ENCODE measurements at places on chromosomes 13 and 19. TPM values are rescaled to one million over a fixed set of nuclear protein-coding genes. Genes with fewer than 3 reads are reported as not detected.

DNA sequence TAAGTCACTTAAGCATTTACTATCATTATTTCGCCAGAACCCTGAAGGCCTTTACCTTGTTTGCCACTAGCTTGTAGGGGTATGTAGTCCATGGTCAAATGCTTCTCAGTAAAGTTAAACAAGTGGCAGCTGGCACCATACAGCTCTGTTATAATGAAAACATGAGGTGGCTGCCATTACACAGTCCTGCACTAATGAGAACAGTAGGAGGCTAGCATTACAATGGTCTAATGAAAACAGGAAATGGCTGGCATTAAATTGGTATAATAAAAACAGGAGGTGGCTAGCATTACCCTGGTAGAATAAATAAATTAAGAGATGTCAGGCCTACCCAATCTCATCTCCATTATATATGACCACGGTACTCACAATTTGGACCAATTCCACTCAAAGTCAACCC is 107.5 kb downstream of the PCDH17 start:
- no peak for DNase-seq

DNA sequence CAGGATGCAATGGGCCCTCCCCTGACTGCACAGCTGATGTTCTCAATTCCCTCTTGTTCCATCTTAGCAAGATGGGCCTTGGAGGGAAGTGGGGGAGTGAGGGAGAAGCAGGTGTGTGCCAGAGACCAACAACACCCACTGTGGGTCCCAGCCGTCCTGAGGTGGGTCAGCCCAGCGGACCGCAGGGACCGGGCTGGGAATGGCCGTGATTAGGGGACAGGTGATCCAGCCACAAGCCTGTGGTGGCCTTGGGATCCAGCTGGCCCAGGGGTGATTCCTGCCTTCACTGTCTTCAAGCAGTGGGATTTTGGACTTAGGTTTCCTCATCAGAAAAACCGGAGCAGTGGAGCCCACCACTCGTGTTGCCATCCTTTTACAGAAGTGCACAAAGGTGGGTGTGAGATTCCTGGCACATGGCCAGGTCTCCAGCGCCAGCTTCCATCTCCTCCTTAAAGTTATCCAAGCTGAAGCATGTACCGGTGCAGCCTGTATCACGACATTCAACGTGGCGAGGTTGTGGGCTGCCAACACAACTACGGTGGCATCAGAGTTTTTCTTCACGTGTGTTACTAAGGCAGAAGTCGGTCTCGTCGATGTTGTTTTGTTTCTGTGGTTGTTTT is 9.0 kb upstream of the ATP11A start:
- DNase-seq: no peak

Gene CYP4F8
- not detected for total RNA-seq

DNA sequence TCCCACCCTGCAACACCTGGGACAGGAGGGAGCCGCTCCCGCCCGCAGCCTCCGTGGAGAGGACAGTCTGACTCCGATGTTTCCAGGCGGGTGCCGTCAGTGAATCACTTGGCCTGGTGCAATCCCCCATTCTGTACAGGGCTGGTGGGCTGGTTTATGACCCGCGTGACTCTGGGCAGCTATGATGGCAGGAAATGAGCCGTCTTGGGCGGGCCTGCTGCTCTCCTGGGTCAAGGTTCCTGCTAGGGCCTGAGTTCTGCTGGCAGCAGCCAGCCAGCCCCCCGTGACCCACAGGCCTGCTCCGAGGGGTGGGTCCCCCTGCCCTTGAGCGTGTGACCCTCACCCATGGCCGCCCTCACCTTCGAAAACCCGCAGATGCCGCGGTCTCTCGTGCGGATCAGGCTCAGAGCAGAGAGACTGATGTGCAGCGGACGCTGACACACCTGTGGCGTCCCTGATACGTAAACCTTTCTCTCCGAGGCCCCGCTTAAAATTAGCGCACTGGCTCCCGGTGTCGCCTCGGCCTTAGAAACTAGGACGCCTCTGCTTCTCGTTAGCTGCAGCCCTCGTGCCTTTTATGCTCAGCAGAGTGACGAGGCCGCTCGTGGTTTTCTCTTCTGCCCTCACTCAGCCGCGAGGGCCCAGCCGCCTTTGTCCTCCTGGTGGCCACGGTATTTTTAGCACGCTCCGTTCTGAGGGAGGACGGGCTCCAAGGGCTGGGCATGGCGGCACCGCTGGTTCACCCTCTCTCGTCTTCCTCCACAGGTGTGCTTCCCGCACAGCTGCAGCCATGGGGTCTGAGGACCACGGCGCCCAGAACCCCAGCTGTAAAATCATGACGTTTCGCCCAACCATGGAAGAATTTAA is 63.4 kb downstream of the KDM4B start:
- DNase-seq: no peak

DNA sequence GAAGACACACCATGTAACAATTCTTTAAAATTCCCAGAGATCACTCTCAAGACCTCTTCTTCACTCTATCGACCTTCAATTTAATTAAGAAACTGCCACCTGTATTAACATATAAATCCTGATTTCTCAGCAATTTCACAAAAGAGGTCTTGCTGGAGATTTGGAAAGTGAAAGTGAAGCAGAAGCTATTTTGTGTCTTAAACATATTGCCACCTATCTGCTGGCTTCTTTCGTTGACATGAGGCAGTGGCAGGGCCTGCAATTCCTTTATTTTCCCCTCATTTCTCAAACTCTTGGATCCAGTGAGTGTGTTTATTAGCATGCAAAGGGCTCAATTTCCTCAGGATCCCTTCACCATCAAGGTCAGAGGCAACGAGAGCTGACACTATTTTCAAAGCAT is 780.2 kb upstream of the SLITRK1 start:
- no peak for DNase-seq

DNA sequence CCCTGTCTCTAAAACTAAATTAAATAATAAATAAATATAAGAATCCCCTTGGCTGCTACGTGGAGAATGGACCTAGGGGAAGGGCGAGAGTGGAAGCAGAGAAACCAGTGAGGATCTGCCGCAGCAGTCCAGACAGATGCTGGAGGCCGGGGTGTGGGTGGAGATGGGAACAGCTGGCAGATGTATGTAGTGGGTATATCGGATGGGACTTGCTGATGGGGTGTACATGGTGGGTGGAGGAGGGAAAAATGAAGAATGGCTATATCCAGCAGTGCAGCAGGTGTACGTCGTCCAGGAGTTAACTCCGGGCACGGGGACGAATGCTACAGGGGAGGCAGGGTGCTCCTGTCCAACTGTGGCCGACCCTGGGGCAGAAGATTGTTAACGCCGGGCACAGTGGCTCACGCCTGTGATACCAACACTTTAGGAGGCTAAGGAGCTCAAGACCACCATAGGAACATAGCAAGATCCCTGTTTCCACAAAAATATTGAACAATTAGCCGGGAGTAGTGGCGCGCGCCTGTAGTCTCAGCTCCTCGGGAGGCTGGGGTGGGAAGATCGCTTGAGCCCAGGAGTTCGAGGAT is 654 bp downstream of the CEP89 start:
- DNase-seq: no peak

Gene ZSCAN4
- not detected for total RNA-seq

DNA sequence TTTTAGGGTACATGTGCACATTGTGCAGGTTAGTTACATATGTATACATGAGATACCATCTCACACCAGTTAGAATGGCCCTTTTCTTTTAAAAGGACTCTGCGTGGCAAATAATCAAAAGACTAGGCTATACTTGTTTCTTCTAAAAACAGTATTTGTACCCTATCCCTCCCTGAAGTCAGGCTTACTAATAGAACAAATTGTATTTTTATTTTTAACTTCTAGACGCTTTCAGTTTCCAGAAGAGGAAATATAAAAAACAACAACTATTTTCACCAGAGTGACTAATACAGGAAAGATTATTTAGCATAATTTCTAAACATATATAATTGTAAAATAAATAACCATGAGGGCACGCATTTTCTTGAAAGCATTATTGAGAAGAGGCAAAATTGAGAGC is 83.6 kb downstream of the ITGBL1 start:
- DNase-seq: no peak

Gene MUC16
- total RNA-seq: 0.12 TPM

Measured in activated CD8-positive, alpha-beta memory T cell treated with anti-CD3 and anti-CD28 coated beads, Interleukin-2, amount 10 ng/mL, durations not matched to agents 7 days and 5 days (primary cell).